Smooth muscle cell of the pulmonary artery (primary cell): ENCODE measurements at places on chromosomes 7 and 10. TPM values are rescaled to one million over a fixed set of nuclear protein-coding genes. Genes with fewer than 3 reads are reported as not detected.

Gene DTX2
- 7.6 and 9.8 TPM in 2 replicates for total RNA-seq

Gene STEAP1B
- 13.3 and 23.4 TPM in 2 replicates for total RNA-seq

Gene TAS2R16
- total RNA-seq, result not detected in 2 replicates

Gene IMPDH1
- 73.9 and 108 TPM in 2 replicates for total RNA-seq

Gene SYT15
- 0.17 and 0.20 TPM in 2 replicates for total RNA-seq

Gene MMP21
- 0.13 TPM in 1 of 2 replicates, not detected in the other for total RNA-seq

Gene ADAP1
- 4.4 and 4.8 TPM in 2 replicates for total RNA-seq

Gene ADAM22
- 0.43 and 0.52 TPM in 2 replicates for total RNA-seq

Gene SORBS1
- total RNA-seq, result 1.6 and 5.1 TPM in 2 replicates

Gene PTF1A
- not detected in 2 replicates for total RNA-seq

Gene SMARCD3
- 37.1 and 38.7 TPM in 2 replicates for total RNA-seq
